ENCODE measurements at places on chromosomes 12 and 14. TPM values are rescaled to one million over a fixed set of nuclear protein-coding genes. Genes with fewer than 3 reads are reported as not detected.

Gene C12orf50
- not detected for total RNA-seq

Gene RHOJ
- 7.3 TPM for total RNA-seq

Gene KRT5
- total RNA-seq: 2.0 TPM

Gene RFLNA
- total RNA-seq: 0.26 TPM

DNA sequence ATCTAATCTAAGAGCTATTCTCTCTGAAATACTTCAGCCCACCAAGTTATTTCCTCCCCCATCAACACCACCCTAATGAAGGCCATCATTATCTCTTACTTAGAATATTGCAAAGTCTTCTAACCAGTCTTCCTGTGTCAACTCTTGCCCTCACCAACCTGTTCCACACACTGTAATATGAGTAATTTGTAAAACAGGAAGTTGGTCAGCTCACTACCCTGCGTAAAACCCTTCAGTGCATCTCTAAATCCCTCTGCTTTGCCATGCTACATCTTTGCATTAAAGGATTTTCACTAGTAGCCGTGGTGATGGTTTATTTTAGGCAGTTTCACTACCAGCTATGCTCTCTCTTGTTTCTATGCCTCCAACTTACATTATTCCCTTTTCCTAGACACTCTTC is 70.0 kb downstream of the KIF21A start:
- H3K27me3 ChIP-seq: no peaks in the 10 kb centered on the region
- no peak overlapping the region for H3K27ac ChIP-seq
- H3K4me1 ChIP-seq: peaks cover 8% of the 10 kb centered on the region
- no peaks in the 10 kb centered on the region for H3K36me3 ChIP-seq
- no peak for DNase-seq
- H3K4me3 ChIP-seq: no peak overlapping the region

DNA sequence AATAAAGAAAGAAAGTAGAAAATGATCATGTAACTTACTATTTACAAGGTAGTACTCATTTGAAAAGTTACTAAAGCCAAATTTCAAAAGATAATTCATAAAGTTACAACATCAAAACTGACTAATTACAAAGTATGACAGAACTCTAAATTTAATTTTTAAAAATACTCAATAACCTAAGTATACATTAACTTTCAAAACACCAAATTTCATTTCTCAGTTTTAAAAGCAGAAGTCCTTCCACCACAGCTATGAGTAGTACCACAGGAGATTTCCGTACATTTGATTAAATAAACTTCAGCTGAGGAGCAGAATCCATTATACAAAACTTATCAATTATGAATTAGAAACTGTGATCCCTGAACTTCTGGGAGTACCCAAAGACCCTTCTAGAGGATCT is 100.8 kb upstream of the BBS10 start:
- H3K27me3 ChIP-seq: no peaks in the 10 kb centered on the region
- no peak overlapping the region for H3K27ac ChIP-seq
- H3K4me1 ChIP-seq: no peaks in the 10 kb centered on the region
- no peak overlapping the region for H3K4me3 ChIP-seq
- peaks cover 2% of the 10 kb centered on the region for H3K36me3 ChIP-seq

DNA sequence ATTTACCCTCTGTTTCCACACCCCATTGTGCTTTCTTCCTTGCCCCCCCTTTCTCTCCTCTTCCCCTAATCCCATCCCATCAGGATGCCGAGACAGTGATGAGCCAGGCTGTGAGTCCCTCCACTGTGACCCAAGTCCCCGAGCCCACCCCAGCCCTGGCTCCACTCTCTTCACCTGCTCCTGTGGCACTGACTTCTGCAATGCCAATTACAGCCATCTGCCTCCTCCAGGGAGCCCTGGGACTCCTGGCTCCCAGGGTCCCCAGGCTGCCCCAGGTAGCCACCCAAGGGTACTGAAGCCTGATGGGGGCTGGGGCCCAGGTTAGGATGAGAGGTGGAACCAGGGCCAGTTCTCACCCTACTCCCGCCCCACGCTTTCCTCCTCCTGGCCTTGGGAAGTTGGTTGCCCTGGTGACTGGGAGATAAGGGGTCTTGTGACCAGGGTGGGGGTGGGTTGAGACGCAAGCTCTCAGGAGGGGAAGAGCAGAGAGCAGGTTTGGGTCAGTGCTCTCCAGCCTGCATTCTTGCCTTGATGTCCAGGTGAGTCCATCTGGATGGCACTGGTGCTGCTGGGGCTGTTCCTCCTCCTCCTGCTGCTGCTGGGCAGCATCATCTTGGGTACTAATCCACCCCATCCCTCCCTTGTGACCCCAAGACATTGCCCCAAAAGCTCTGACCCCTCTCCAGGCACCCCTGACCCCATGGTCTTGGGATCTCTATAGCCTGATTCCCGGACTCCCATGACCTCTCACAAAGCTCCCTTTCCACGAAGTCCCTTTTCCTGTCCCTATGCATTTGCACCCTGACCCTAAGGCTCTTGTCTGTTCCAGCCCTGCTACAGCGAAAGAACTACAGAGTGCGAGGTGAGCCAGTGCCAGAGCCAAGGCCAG is 1.2 kb downstream of the AMHR2 start:
- H3K27me3 ChIP-seq: no peaks in the 10 kb centered on the region
- no peaks in the 10 kb centered on the region for H3K36me3 ChIP-seq
- peak overlapping the region; percentile 70 for H3K27ac ChIP-seq
- peak; percentile 59 for DNase-seq
- no peak overlapping the region for H3K4me3 ChIP-seq

DNA sequence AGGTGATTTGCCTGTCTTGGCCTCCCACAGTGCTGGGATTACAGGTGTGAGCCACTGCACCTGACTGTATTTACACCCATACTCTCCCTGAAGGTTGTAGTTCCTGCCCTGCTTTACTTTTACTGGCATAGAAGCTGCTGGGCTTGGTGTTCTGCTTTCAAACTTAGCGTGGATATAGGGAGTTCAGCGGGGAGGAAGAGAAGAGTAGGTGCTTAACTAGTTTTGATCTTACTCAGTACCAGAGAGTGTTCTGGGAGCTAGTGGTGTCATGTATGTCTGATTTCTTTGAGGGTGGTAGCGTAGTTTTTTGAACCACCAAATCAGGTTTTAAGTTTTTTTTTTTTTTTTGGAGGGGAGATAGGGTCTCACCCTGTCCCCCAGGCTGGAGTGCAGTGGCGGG is 13.8 kb downstream of the RCOR1 start:
- H3K4me3 ChIP-seq: no peak overlapping the region
- no peak for DNase-seq
- H3K4me1 ChIP-seq: peaks cover 7% of the 10 kb centered on the region

DNA sequence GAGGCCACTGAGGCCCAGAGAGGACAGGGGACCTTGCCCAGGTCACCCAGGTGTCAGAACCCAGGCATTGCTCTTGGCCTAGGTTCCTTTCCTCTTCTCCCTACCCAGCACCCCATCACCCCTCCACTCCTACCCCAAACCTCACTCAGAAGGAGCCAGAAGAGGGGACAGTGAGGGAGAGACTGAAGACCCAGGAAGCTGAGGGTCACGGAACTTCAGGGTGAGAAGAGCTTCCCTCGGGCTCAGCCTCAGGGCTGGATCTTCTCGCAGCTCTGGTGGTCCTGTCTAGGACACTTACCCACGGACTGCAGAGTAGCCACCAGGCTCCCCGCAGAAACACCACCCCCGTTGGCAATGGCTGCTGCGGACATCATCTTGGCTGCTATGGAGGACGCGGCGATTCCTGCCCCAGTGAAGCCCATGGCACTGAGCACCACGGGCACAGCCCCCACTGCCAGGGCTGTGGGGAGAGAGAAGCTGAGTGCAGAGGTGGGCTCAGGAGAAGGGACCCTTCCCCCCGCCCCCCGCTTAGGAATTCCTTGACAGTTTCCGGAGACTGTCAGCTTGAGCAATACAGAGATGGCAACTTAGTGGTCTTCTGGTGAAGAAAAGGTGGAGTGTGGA is 1.1 kb downstream of the IFI27L2 start:
- H3K4me1 ChIP-seq: peaks cover 16% of the 10 kb centered on the region
- H3K27me3 ChIP-seq: no peaks in the 10 kb centered on the region
- no peak overlapping the region for H3K4me3 ChIP-seq
- DNase-seq: no peak
- peak overlapping the region; percentile 62 for H3K27ac ChIP-seq
- H3K36me3 ChIP-seq: no peaks in the 10 kb centered on the region

- no peaks in the 10 kb centered on the region for H3K27me3 ChIP-seq
- H3K27ac ChIP-seq: no peak overlapping the region
- no peaks in the 10 kb centered on the region for H3K4me1 ChIP-seq
- H3K36me3 ChIP-seq: no peaks in the 10 kb centered on the region
- no peak overlapping the region for H3K4me3 ChIP-seq
These were observed 1244.9 kb upstream of the SEL1L start for GRCh38 chr14:82778601-82779000.

GRCh38 chr14:105124823-105125222 is 43.8 kb downstream of the JAG2 start:
- no peak overlapping the region for H3K27ac ChIP-seq
- no peak for DNase-seq
- H3K4me3 ChIP-seq: no peak overlapping the region
- no peaks in the 10 kb centered on the region for H3K27me3 ChIP-seq

DNA sequence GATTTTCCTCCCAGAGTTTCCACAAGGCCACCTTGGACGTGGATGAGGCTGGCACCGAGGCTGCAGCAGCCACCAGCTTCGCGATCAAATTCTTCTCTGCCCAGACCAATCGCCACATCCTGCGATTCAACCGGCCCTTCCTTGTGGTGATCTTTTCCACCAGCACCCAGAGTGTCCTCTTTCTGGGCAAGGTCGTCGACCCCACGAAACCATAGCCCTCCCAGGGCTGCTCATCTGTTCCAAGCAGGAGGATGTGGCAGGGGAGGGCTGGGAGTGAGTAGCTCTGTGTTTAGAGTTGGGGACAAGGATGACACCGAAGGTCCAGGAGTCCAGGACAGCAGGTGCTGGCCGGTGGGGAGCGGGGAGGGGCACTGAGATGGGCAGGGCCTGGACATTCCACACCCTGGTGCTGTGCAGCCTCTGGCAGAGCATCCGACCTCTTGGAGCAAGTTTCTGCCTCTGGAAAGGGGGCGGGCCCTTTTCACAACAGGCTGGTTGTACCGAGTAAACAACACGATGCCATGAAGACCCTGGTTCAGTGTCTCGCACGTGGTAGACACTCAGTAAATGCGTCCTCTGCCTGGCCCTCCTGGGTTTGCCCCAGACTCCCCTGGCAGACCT is 8.2 kb downstream of the SERPINA4 start:
- DNase-seq: no peak
- no peaks in the 10 kb centered on the region for H3K27me3 ChIP-seq
- H3K27ac ChIP-seq: no peak overlapping the region
- H3K4me3 ChIP-seq: no peak overlapping the region
- peaks cover 4% of the 10 kb centered on the region for H3K36me3 ChIP-seq

GRCh38 chr14:96803958-96804357 is 6.8 kb downstream of the VRK1 start:
- no peak overlapping the region for H3K27ac ChIP-seq
- H3K4me3 ChIP-seq: no peak overlapping the region
- no peaks in the 10 kb centered on the region for H3K4me1 ChIP-seq
- no peak for DNase-seq
- H3K36me3 ChIP-seq: no peaks in the 10 kb centered on the region

GRCh38 chr12:73225941-73226340 is 953.8 kb downstream of the TRHDE start:
- no peak overlapping the region for H3K27ac ChIP-seq
- no peaks in the 10 kb centered on the region for H3K27me3 ChIP-seq
- no peak overlapping the region for H3K4me3 ChIP-seq
- no peaks in the 10 kb centered on the region for H3K4me1 ChIP-seq
- no peak for DNase-seq

GRCh38 chr12:46915082-46915481 is 89.3 kb upstream of the SLC38A4 start:
- DNase-seq: peak; percentile 41
- no peak overlapping the region for H3K4me3 ChIP-seq
- H3K27ac ChIP-seq: no peak overlapping the region
- no peaks in the 10 kb centered on the region for H3K27me3 ChIP-seq

DNA sequence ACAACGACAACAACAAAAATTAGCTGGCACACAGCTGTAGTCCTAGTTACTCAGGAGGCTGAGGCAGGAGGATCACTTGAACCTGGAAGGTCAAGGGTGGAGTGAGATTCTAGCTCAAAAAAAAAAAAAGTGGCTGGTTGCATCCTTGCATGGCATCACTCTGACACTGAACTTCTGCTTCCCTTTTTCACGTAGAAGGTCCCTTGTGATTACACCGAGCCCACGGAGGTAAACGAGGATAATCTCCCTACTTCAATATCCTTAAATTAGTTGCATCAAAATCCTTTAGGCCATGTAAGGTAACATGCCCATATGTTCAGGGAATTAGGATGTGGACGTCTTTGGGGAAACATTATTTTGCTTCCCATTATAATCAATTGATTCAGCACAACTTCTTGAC is 4.0 kb upstream of the PPP4R4 start:
- H3K36me3 ChIP-seq: no peaks in the 10 kb centered on the region
- no peak overlapping the region for H3K4me3 ChIP-seq
- H3K27ac ChIP-seq: no peak overlapping the region
- no peaks in the 10 kb centered on the region for H3K27me3 ChIP-seq
- H3K4me1 ChIP-seq: peaks cover 16% of the 10 kb centered on the region
- DNase-seq: no peak

DNA sequence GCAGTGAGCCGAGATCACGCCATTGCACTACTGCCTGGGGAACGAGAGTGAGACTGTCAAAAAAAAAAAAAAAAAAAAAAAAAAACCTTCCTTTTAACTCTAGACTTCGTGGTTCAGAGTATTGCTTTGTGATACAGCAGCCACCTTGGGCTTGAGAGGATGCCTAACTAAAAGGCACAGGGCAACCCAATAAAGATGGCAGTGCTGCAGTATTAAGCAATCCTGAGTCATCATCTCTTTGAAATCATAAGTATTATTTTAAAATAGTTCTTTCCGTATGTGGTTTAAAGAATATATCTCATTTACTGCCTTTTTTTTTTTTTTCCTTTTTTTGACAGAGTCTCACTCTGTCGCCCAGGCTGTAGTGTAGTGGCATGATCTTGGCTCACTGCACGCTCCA is 116.1 kb downstream of the PLEKHA5 start:
- H3K27ac ChIP-seq: no peak overlapping the region
- H3K4me1 ChIP-seq: no peaks in the 10 kb centered on the region
- no peak for DNase-seq
- H3K36me3 ChIP-seq: no peaks in the 10 kb centered on the region
- H3K4me3 ChIP-seq: no peak overlapping the region

DNA sequence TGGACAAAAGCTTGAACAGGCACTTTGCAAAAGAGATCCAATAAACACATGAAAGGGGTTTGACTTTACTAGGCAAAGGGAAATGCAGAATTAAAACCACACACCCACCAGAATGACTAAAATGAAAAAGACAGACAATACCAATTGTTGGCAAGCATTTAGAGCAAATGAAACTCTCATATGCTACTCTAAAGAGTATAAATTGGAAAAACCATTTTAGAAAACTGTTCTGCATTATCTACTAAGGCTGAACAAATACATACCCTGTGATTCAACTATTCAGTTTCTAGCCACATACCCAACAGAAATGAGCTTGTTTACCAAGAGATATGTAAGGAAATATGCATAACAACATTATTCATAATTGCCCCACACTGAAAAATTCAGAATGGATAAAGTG is 8.5 kb upstream of the IL22 start:
- no peak for DNase-seq
- no peak overlapping the region for H3K4me3 ChIP-seq
- H3K36me3 ChIP-seq: no peaks in the 10 kb centered on the region
- no peaks in the 10 kb centered on the region for H3K4me1 ChIP-seq
- H3K27ac ChIP-seq: no peak overlapping the region

- H3K36me3 ChIP-seq: no peaks in the 10 kb centered on the region
- H3K27ac ChIP-seq: no peak overlapping the region
- no peaks in the 10 kb centered on the region for H3K4me1 ChIP-seq
These were observed 146.4 kb upstream of the KRR1 start for GRCh38 chr12:75657831-75658230.

GRCh38 chr14:22842211-22843122 is 6.1 kb downstream of the MMP14 start:
- H3K36me3 ChIP-seq: peaks cover 12% of the 10 kb centered on the region
- H3K4me1 ChIP-seq: peaks cover 20% of the 10 kb centered on the region
- no peak for DNase-seq
- no peak overlapping the region for H3K4me3 ChIP-seq

Data from body of pancreas (tissue), 4 donors.